Memory B cell (primary cell): ENCODE measurements at places on chromosomes 2 and 18.
A peak's percentile ranks its signal among the peaks of the same experiment; 100 is the strongest.

DNA sequence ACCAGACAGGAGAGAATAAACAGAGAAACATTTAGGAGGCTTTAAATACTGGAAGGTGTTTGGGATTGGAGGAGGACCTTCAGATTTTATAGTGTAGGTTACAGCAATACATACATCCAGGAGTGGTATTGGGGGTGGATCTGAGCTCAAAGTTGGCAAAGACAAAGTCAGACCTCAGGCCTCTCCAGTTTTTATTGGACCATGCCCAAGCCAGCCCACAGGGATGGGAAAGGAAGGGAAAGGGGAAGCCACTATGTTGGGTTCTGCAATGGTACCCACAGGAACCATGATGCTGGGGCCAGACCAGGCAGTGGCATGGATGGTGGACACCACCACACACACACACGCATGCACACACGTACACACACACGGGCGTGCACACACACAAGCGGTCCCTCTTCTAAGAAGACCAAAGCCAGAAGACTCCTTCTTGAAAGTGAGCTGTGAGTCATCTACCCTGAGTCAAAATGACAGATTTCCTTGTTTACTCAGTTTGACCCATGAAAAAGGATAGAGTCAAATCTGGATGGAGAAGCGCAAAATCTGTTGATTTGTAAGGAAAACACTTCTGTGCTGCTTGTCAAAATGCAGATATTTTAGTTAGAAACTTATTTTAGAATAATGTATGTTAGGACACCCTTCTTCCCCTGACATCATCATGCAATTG, 87.9 kb downstream of the TRABD2A start:
- no peak for DNase-seq

GRCh38 chr2:200356857-200357384, 50.4 kb downstream of the SPATS2L start:
- DNase-seq, result no peak

DNA sequence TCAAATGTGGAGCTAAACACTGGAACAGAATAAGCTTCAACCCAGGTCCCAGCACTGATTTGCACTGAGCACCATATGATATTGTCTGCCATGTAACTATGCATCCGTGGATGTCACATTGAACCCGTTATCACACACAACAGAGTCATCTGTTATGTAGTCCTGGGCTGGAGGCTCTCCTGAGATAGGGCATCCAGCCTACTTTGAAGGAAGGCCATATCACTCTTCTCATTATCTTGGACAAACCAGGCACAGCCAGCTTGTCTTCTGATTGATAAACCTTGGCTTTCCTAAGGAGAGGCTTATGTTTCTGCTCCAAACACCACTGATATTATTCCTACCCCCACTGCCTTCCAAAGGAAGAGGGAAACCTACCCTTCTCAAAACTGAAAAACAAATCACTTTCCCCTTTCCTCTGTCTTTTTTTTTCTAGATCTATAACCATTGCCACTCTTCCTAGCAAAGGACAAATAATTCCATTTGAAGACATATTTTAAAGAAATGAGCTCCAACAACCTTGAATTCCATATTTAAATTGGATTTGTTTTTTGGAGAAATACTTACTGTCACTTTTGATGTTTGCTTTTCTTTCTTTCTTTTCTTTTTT, 16.4 kb downstream of the RSAD2 start:
- DNase-seq, result no peak

DNA sequence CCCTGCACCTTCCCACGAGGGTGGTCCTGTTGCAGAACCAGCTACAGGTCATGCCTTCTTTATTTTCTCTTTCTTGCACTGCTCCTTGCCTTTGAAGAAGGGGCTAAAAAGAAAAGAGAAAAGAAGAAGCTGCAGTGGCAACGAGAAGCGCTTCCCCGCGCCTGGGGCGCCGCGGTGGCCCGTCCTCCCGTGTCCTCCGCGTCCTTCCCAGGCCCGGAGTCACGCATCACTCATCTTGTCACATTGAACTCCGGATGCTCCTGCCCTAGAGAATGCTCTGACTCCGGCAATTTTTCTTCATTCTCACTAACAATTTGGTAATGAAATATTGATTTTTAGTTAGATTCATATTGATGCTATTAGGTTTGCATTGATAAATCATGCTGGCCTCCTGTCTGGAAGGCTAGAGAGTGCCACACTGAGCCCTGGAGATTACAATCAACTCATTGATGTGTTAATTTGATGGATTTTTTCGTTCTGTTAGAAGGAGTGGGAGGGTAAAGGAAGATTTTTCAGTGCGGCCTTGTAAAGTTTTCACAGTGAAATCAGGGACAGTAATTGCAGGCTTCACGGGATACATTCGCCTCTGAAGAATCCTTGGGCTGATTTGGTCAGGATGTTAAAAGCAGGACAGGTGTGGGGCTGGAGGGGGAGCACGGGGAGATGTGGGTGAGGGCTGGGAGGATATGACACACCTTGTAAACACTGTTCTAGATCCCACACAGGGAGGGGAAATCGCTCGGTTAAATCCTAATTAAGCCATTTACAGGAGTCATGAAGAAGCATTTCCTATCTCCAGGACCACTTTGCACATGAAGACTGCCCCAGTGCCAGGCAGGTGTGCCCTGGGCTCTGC, 349.3 kb downstream of the ZNF516 start:
- no peak for DNase-seq

GRCh38 chr2:117190856-117191559, 623.5 kb upstream of the DDX18 start:
- no peak for DNase-seq

- DNase-seq, result no peak
These were observed 9.0 kb upstream of the ARHGEF4 start for GRCh38 chr2:130827502-130828251.

- DNase-seq, result no peak
These were observed 130.8 kb downstream of the FIGN start for GRCh38 chr2:163604941-163605555.

GRCh38 chr18:36250827-36251226, 46.7 kb upstream of the FHOD3 start:
- no peak for DNase-seq

DNA sequence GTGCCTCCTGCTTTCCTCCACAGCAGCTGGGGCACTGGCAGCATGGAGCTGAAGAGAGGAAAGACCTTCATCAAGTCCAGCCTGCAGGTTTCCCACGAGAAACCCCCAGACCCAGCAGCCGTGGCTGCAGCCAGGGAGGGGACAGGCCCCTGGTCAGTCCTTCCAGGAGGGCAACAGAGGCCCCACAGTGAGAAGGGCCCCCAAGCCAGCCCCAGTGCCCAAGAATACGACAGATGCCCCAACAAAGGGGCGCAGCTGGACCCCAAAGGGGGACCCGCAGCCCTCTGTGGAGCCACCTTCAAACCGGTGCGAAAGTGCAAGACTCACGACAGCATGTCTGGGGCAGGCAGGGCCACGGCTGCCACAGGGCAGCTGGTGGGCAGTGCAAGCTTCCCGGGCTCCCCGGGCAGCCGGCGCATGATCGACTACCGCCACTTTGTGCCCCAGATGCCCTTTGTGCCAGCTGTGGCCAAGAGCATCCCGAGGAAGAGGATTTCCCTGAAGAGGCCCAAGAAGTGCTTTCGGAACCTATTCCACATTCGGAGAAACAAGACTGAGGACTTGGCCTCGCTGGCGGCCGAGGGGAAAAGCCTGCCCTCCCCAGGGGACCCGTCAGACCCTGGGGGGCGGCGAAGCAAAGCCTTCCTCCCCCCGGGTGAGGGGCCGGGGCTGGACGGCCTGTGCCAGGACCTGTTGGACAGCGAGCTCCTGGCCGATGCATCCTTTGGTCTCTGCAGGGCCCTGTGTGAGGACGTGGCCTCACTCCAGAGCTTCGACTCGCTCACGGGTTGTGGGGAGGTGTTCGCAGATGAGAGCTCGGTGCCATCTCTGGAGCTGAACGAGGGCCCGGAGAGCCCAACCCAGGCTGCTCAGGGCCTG, 6.9 kb downstream of the AMER3 start:
- DNase-seq, result no peak

DNA sequence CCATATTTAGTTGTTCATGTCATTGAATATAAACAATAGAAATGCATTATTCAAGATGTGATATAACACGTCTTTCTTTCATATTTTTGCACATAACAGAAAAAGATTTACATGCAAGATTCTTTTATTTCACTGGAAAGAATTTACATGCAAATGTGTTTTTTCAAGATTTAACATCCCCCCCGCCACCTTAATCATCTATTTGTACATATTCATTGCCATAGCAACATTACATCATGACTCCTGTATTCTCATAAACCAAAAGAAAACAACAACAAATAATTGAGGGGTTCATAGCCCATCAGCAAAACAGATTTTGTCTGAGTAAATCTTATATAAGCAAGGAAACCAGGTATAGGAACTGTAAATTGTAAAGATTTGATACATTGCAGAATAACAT, 3.2 kb upstream of the ACVR1C start:
- no peak for DNase-seq

GRCh38 chr2:97715951-97716694, 2.7 kb downstream of the ZAP70 start:
- DNase-seq, result no peak

- no peak for DNase-seq
These were observed 23.0 kb downstream of the CDC42EP3 start for GRCh38 chr2:37648331-37649011.

GRCh38 chr18:59606193-59607077, 90.8 kb downstream of the CCBE1 start:
- no peak for DNase-seq

DNA sequence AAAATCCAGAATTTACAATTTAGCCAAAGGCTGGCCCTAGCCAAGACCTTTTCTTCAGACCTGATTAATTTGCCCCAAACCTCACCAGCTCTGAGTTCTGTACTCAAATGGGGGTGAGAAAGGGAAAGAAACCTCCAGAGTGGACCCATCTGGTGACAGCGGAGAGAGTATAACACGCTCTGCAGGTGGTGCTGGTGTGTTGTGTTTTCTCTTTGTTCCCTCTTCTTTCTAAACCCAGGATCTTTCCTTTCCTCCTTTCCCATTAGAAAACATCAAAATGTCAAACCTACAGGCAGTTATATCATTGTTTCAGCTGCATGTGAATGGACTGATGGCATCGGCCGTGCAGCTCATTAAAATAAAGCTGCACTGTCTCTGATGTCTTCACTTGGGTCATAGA, 253.2 kb upstream of the SP5 start:
- DNase-seq, result no peak

DNA sequence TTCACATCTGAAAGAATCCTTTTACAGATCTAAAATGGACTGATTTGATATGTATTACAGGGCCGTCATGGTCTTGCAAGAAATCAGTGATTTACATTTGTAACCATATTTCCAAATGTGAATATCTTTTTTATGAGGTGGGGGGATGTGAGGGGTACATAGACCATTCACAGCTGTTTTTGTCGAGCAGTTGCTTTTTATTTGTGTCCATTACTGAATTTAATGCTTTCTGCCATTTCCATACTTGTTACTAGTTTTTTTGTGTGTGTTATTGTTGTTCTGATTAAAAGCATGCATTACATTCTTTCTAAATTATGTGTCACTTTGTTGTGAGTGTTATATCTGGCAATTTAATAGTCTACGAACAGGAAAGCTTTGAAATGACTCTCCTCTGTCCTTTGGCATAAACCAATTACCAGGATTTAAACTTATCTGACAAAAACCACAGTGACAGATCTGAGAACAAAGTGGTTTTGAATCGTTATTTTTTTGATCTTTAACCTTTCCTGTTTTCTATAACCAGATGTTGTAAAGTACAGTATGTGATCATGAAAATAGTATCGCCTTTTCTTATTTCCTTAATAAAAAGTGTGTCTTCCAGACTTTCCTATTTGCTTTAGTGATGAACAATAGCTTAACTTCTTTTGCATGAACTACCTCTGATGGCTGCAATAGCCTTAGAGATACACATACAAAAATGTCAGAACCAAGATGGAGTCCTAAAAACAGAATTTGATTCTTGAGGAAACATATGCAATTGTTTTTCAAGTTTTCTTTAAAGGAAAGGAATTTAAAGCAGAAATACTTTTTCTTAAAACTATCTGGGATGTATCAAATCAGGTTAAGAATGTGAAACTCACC, 354.2 kb upstream of the ACVR2A start:
- no peak for DNase-seq

- DNase-seq, result no peak
These were observed 111.5 kb upstream of the MEIS1 start for GRCh38 chr2:66323406-66323805.

DNA sequence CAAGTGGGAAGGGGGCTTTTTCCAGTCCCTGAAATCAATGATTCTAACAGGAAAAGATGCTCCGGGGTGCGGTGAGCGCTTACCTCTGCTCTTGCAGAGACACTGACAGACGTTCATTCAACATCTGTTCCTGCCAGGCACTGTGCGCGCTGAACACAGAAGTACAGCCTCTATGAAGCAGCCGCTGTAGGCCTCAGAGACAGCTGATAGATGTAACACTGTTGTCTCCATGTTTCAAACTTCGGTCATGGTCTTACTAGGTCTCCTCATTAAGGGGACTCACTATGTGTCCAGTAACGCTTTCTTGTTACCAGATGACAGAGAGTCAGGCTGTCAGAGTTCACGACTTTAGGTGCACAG, 649 bp upstream of the CLIP4 start:
- no peak for DNase-seq

- no peak for DNase-seq
These were observed 3.2 kb downstream of the NOTO start for GRCh38 chr2:73205611-73206010.

DNA sequence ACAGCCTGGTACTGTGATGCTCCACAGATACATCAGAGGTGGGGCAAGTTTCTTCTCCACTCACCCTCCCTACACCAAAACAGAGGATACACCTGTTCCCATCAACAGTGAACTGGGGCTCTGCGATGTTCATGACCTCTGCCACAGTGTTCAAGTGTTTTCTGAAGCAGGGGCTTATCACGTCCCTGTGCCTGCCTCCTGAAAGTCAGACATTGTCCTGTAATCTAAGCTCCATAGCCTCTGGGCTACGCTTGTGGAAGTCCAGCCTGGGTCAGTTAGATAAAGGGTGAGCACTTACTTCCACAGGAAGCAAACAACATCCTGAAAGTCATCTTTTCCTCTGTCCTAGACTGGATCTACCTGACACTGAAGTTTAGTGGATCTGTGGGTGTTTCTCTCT, 20.2 kb upstream of the MRO start:
- no peak for DNase-seq

DNA sequence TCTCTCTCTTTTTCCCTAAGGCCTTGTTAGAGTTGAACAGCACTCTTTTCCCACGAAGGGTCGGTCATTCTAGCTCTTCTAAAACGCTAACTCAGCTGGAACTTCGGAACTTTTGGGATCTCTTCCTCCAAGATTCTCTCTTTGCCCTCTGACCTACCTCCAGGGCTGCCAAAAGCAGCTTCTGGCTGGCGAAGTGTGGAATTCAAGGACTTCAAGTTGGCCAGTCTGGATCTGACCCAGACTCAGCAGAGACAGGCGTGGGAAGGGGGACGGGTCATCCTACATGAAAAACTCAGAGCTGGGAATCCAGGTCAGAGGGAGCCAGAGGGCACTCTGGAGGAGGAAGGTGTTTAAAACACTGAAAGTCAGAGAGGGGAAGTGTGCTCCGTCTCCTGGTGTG, 305.5 kb upstream of the HDAC4 start:
- DNase-seq, result no peak

- peak; percentile 47 for DNase-seq
These were observed 883 bp downstream of the SMCHD1 start for GRCh38 chr18:2656237-2656980.
